NCI-H2171 (cell line): ENCODE measurements at places on chromosomes 5 and 9.

- DNase-seq: no peak
These were observed 224.7 kb downstream of the SREK1 start for GRCh38 chr5:66368811-66369210.

- DNase-seq: no peak
These were observed 56.0 kb downstream of the PAPPA start for GRCh38 chr9:116209414-116210116.

GRCh38 chr9:126607086-126607485 lies 6.6 kb upstream of the LMX1B start:
- no peak for DNase-seq

DNA sequence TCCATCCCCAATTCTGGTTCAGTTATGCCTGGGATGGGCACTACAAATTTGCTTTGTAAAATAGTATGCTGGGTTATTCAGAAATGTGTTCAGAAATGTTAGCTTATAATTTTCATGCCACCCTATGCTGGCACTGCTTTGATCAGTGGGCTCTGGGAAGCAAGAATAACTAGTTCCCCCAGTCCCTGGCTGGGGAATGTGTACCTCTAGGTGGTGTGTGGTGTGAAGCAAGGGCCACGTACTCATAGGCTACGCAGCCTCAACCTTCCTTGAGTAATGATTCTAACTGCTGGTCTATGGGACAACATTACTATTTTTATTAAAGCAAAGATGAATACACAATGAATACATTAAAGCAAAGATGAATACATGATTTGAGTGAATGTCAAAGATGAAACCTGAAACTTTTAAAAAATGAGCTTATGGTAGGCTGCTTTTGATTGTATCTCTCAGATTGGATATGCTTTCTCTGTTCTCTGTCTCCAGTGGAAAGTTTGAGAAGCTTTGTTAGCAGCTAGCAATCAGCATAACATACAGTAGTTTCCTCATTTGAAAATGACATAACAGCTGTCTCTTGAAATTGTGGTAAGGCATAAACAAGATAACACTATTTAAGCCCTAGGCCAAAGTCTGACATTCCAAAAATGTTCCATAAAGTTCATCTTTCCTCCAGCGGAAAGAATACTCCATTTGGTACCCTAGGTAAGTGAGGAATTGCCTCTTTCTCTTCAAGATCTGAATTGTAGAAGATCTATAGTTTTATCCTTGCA lies 174.7 kb upstream of the NFIB start:
- no peak for DNase-seq

DNA sequence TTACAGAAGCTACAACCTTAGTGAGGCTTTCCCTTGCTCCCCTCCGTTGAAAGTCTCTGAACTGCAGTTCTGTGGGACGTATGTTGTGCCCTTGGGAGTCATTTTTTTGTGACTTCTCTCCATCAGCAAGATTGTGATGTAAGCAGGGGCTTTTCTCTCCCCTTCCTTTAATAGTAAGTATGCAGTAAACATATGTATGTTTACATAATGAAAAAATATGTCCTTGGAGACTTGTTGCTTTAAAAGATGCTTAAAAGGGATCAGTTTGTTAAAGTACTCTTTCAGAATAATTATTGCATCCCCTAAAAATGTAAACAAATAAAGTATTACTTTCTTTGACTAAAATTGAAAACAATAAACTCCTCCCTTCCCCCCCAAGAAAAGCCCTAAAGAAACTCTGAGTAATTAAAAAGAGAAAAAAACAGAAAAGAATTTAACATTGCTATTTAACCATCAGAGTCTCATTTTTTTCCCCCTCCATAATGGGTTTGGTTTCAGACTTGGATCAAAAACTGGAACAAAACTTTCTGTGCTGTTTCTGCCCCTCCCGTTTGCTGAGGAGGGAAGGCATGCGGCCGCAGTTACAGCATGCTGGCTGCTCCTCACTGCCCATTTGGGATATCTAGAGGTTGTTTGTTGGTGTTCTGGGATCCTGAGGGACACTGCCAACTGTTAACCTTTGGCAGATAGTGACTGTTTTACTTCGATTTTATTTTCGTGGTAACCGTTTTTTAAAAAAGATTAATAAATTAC lies 40.2 kb downstream of the TRIO start:
- no peak for DNase-seq

- DNase-seq: no peak
These were observed 731.8 kb upstream of the RGMB start for GRCh38 chr5:98041661-98042060.

DNA sequence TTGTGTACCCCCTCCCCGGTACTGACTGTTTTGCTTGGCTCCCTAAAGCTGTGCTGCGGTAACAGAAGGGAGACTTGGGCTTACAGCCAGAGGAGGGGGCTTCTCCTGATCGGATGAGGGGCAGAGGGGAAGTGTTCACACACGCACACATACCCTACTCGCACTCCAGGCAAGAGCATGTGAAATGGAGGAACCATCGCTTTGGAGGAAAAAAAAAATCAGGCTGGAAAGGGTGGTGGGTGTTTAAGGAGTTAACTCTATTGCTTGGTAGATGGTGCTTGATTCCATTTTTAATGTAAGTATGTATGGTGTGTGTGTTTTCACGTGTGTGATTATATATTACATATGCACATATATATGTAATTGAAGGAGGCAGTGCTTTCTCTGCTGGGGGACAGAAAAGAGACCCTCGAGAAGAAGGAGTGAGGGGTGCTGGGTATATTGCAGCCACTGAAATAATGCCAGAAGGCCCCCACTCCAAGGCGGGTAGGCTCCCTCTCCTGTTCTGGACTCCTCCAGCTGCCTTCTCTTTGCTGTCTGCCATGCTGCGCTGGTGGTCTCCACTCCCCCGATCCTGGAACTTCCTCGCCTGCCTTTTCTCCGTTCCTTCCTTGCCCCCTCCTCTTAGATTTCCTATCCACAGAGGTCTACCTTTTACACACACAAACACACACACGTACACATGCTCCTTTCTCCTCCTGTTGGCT lies 721 bp downstream of the GRIA1 start:
- DNase-seq: no peak

GRCh38 chr5:72180925-72181324 lies 73.7 kb downstream of the MAP1B start:
- no peak for DNase-seq

DNA sequence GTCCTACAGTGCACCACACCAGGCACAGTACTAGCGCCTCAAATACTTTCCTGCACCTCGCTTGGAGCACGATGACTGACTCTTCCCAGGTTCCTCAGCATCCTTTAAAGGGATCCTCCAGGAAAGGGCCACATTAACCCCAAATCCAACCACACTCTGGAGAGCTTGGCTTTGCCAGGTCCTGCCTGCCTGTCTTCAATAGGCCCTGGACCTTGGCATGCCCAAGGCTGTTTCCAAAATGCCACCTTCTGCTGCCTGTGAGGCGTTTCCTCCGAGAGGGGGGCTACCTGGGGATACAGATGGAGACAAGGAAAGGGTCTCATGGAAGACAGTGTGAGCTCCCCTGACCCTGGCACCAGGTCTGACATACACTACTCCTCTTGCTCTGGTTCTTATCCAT lies 169.9 kb downstream of the DAB2IP start:
- no peak for DNase-seq

DNA sequence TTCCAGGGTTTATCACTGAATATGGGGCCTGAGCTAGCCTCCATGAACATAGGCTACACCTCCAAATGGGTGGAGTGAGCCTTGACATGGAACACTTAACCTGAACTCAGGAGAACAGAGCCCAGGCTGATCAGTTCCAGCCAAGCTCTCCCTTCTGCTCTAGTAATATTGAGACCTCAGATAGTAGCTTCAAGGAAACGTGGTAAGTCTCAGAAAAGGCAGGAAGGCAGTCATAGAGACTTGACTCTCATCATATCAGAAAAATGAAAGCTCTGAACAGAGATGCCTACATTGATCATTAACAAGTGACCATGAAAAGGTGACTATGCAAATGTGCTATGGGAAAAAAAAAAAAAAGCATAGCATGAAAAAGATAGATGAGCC lies 40.5 kb upstream of the MYO10 start:
- no peak for DNase-seq

GRCh38 chr5:64942460-64942859 lies 173.7 kb downstream of the CWC27 start:
- DNase-seq: no peak

- no peak for DNase-seq
These were observed 36.3 kb upstream of the KLF9 start for GRCh38 chr9:70450738-70451137.

GRCh38 chr9:120900824-120901223 lies 23.8 kb upstream of the PHF19 start:
- DNase-seq: no peak

- no peak for DNase-seq
These were observed 120.2 kb downstream of the SSBP2 start for GRCh38 chr5:81630684-81631083.

- peak; percentile 62 for DNase-seq
These were observed 440 bp downstream of the ANXA2R start for GRCh38 chr5:43039471-43040286.

DNA sequence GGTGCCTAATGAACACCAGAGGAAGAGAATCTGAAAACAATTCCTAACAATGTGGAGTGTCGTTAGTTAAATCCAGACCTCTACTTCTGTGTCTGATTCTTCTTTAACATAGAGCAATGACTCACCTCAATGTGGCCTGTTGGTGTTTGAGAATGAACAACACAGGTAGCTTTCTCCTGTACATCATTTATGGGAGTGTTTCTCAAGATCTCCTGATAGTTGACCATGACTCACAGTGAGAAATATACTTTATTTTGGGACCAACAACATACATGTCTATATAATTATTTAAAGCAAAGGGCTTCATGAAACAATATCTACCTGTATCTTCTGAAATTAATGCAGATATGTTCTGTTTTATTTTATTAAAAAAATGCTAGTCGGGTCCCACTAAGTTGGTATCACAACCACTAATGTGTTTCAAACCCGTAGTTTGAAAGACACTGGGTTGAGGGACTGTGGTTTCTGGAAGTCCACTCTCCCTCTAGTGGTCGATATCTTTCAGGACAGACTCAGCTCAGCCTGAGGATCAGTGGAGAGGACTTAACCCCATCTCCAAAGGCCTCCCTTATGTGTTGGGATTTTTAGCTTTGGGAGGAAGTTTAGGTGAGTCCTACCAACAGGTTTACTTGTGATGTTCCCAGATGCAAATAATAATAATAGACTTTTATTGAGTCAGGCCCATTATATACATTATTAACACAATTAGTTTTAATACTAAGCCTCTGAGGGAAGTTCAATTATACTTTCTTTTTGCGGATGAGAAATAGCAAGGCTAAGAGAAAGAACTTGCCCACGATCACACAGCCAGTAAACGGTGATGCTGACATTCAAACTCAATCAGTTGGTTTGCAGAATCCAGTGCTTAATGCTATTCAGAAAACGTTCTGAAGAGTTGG lies 70.0 kb upstream of the KLF9 start:
- no peak for DNase-seq

- DNase-seq: no peak
These were observed 165.9 kb downstream of the GAPVD1 start for GRCh38 chr9:125427556-125427955.

DNA sequence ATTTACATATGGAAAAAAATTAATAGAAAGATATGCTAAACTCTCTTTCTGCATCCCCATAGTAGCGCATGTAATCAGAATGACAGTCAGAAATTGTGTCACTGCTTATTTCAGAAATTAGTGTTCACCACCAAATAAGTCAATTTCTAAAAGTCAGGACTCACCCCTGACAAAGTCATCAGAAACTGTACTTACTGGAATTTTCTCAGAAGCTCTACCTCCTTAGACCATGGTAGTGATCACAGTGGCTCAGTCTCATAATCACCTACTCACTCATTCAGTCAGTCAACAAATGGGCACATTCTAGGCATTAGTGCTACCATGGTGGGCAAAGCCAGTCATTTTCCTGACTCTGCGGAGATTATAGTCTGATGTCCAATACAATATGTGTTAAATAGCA lies 22.0 kb downstream of the THBS4 start:
- no peak for DNase-seq

- no peak for DNase-seq
These were observed 52.3 kb upstream of the IFNK start for GRCh38 chr9:27471789-27472188.

DNA sequence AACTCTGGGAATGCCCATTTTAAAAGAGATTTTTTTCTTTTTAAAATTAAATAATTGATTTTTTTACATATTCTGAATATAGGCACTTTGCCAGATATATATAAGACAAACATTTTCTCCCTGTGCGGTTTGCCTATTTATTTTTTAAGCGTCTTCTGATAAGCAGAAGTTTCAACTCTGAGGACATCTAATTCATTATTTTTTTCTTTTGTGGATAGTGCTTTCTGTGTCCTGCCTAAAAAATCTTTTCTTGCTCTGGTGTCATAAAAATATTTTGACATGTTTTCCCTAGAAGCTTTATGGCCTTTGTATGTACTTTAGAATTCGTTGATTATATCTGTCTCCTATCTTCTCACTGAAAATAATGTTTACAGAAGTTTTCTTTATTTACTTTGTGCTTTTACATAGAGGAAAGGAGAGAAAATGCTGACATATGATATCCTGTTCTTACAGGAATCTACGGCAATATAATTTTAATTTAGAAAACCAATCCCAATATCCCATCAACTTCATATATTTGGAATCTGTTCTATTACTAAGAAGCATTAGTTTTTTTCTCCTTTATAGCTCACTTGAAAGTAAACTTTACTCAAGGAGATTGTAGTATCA lies 111.9 kb upstream of the EFNA5 start:
- no peak for DNase-seq

- no peak for DNase-seq
These were observed 148.8 kb downstream of the RAB3C start for GRCh38 chr5:58731641-58732040.

- DNase-seq: no peak
These were observed 124.5 kb downstream of the PDE4D start for GRCh38 chr5:59769041-59769360.

GRCh38 chr5:169394371-169394770 lies 93.4 kb upstream of the SLIT3 start:
- no peak for DNase-seq

DNA sequence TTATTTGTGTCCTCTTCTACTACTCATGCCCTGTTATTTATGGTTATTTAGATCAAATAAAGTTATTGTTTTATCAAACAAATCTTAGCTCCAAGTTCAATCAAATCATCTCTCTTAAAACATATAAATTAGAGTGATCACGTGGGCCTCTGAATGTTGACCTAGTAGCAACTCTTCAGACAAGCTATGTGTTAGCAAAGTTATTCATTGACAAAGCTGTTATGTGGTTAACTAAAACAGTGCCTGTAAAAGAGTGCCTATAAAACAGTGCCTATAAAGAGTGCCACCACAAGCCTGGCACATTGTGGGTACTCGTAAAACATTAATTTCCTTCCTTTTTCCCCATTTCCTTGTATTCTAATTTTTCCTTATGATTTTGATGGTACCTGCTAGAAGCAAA lies 421.9 kb downstream of the HCN1 start:
- no peak for DNase-seq
